ENCODE measurements at places on chromosomes 7 and 10. TPM values are rescaled to one million over a fixed set of nuclear protein-coding genes. Genes with fewer than 3 reads are reported as not detected.

- DNase-seq, result no peak
Observed at GRCh38 chr7:92755680-92756079, 80.7 kb downstream of the CDK6 start.

GRCh38 chr7:22949944-22950343 lies 64.0 kb downstream of the HYCC1 start:
- DNase-seq, result no peak

DNA sequence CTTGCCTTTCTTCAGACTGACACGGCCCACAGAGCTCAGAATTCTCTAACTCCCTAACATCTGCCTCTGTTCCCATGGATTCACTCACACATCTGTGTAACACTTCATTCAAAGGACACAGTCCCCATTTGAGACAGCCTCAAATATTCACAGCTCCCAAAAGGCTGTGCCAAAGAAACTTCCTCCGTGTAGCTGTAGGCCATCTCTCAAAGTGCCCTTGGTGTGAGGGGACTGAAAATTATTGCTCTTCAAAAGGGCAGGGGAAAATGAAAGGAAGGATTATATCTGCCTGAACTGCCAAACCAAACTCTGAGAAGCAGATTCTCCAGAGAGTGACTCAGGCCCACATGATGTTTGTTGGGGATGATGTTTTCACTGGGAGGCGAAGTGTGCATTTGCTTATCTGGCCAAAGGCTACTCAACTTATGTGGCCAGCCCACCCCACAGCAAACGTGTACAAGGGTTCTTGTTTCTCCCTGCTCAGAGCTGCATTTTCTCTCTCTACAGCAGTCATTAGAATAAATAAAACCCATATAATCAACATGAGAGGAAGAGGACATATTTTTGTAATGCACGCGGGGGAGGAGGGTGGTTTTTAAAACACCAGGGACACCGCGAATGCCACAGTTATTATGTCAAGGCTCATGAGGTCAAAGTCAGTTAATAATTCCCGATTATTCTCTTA lies 302.4 kb upstream of the NFE2L3 start:
- no peak for DNase-seq

DNA sequence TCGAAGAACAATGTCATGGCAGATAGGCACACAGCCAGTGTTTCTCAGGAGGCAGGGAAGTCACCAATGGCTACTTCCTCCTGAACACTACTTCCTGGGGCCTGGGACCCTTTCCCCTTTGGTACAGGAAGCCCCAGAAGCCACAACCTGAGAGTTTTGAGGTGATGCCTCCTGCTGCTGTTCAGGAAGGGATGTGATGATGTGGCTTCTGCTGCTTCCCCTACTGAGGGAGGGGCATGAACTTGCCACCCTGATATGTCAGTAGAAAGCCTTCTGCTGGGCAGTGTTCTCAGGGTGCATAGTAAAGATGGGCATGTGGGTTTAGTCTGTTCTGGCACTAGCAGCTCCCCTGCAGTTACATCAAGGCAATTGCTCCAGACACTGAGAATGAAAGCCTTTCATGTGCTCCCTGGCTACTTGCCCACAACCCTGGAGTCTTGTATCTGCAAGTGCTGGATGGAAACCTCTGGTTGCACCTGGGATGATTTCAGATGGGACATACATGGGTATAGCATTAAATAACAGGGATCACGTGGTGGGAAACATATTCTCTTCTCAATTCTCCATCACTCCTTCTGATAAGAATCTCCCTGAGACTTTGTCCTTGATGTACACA lies 69.3 kb downstream of the ADRA2A start:
- no peak for DNase-seq

DNA sequence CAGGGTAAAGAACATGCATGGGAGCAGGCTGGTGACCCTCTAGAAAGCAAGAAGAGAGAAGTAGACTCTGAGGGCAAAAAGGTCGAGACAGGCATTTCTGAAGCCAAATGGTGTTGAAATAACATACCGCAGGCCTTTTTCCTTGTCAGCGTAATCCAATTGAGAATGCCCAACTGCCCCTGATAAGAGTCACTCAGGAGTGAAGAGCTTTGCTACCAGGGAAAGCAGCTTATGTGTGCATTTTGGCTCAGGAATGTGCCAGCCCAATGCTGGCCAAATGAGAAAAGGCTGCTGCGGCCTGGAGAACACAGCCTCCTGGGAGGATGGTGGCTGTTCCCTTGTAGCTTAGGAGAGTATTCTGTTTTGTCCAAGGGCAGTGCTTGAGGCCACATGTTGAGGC lies 61.4 kb upstream of the NFKB2 start:
- no peak for DNase-seq

GRCh38 chr7:7434329-7434728 lies 101.3 kb downstream of the COL28A1 start:
- DNase-seq, result no peak

DNA sequence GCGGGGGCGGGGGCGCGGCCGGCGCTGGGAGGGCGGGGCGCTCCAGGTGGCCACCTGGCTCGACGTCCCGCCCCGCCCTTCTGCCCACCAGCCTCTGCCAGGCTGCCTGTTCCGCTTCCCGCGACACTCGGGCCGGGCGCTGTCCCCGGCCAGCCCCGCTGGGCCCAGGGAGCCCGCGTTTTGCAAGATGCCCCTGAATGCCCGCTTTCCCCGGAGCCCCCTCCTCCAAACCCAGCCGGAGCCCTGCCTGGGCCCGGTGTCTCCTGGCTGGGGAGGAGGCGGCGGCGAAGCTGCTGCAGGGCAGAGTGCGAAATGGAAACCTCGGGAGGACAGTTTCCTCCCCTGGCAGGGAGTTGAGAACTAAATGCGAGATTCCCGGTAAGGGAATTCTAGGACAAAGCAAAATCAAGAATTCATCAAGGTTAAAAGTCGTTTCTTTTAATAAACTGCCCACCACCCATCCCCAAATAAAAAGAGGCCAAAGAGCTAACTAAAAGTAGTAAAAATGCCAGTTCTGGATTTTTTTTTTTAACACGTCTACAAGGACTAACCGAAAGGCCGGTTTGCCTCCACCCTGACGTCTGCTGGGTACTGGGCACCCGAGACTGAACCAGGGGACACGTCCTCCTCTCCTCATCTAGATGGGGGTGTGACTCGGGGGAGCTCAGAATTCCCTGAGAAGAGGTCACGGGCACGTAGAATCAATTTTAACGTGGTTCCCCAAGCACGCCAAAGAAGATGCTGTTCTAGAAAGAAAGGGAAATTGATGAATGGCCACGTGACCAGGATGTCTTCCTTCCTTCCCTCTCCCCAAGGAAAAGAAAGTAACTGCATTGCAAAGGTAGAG lies 200.4 kb upstream of the NFE2L3 start:
- DNase-seq, result no peak

DNA sequence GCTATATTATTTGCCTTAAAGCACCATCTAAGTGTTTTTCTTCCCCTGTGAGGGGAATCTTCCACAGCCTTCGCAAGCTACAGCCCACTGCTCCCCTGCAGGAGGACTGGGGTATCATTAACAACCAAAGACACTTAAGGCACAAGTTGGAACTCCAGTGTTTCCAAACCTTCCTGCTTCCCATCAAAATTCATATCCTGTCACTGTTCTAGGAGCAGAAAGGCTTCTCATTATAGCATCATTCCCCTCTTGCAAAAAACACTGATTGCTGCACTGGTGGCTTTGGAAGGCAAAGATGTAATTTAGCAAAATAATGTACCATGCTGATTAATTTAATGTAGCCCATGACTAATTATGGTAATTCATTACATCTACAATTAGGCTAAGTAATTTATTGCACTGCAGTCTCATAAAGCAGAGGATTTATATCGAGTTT lies 207.2 kb downstream of the SKAP2 start:
- no peak for DNase-seq

GRCh38 chr10:72694476-72695369 lies 2.8 kb downstream of the MCU start:
- DNase-seq, result no peak

- no peak for DNase-seq
Observed at GRCh38 chr7:1407892-1408291, 51.4 kb downstream of the MICALL2 start.

- DNase-seq, result no peak
Observed at GRCh38 chr7:148084138-148084537, 506.4 kb upstream of the C7orf33 start.

DNA sequence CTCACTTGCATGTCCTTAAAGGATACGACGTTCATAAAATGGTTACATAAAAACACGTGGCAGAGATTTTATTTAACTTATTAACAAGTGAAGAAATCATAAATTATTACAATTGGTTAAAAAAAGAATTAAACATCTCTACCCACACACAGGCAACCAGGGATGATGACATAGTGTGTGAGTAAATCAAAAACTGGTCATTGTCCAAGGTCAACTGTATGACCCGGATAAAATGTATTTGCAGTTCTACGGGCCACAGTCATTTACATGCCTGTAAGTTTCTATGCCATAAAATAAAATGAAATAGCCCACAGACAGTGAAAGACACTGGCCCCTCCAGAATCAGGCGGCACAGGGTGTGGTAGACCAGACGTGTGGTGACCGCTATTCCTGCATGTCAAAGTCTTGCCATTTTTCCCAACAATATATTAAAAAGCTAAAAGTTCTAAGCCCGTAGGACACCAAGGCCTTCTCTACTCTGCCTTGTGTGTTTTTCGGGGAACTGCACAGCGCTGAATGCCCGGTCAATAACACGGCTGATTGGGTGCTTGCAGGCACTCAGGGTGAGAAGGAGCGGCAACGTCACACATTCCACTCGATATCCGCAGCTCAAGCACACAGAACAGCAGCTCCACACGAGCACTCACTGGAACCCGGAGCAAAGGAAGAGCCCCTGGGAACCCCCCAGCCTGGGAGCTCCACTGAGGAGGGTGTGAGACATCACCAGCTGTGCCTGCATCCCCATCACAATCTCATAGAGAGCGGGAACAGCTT lies 143.3 kb upstream of the PPP2R2D start:
- no peak for DNase-seq

GRCh38 chr7:87875151-87876039 lies 765 bp downstream of the SLC25A40 start:
- no peak for DNase-seq

Gene POLR3A
- total RNA-seq, result 13.5 TPM

Gene RELN
- 1.1 TPM for total RNA-seq

Gene CCDC7
- total RNA-seq, result 6.6 TPM

Gene BHLHA15
- total RNA-seq, result 1.1 TPM
